ENCODE measurements at places on chromosomes 12 and 14. TPM values are rescaled to one million over a fixed set of nuclear protein-coding genes. Genes with fewer than 3 reads are reported as not detected.

Gene ACRBP
- total RNA-seq, result 2.2 TPM

Gene CPM
- 6.6 TPM for total RNA-seq

- no peak for DNase-seq
Measured at GRCh38 chr14:68945585-68946488, 33.3 kb downstream of the ACTN1 start.

Gene LAG3
- total RNA-seq, result 0.37 TPM

Gene GAS2L3
- total RNA-seq, result 2.5 TPM

Gene DDHD1
- total RNA-seq, result 8.1 TPM

Gene AJUBA
- total RNA-seq, result 12.4 TPM
